ENCODE measurements at places on chromosomes 4 and X.
A peak's percentile ranks its signal among the peaks of the same experiment; 100 is the strongest.

DNA sequence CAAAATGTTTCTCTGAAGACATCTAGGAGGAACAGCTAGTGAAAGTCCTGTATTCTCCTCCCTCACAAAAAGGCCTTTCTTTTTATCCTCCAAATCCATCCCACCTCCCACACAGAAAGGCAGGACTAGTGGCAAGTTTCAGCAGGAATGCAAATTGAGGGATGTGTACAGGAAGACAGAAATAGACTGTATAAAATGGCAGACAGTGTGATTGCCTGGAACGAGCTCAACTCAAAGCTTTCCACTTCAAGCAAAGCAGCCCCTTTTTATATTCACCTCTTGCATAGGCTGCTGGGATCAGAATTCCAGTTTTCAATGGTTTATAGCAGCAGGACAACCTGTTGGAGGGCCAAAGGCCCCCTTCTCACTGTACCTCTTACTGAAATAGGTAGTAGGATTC, 57.5 kb downstream of the DCX start:
- no peak for DNase-seq

- no peak for DNase-seq
Measured at GRCh38 chrX:51824061-51824460, 69.4 kb upstream of the MAGED1 start.

DNA sequence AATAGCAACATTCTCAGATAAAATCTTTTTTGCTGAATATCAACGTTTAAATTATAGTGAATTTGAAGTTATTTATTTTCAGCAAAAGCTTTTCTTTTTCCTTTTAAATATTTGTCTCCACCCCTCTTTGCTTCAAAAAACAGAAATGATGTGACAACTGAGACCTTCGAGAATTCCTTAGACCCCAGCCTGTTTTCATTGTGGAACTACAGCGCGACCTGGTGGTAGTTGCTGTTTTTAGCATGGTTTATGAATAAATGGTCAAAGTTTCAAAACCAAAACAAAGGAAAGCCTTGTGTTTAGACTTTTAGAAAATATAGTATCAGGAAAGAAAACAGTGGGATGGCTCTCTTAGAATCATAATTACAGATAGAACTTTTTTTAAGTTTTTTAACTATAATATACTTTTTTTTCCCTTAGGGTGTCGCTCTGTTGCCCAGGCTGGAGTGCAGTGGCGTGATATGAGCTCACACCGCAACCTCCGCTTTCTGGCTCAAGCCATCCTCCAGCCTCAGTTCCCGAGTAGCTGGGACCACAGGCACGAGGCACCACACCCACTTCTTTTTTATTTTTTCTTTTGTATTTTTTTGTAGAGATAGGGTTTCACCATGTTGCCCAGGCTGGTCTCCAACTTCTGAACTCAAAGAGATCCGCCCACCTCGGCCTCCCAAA, 26.8 kb upstream of the TMEM184C start:
- DNase-seq, result no peak

DNA sequence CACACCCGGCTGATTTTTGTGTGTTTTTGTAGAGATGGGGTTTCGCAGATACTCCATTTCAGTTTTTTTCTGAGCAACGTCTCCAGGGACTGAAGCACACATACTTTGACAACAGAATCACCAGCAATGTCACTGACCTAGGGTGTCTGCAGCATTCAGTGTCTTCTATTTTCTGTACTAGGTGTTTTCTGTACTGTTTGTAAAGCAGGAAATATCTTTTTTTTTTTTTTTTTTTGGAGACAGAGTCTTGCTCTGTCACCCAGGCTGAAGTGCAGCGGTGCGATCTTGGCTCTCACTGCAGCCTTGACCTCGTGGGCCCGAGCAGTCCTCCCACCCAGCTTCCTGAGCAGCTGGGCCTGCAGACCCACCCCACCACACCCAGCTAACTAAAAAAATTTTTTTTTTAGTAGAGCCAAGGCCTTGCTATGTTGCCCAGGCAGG, 8.9 kb downstream of the ADD1 start:
- no peak for DNase-seq

GRCh38 chr4:105807496-105807895, 87.8 kb upstream of the NPNT start:
- DNase-seq, result no peak

- no peak for DNase-seq
Measured at GRCh38 chr4:7806338-7807090, 133.1 kb downstream of the AFAP1 start.

- no peak for DNase-seq
Measured at GRCh38 chr4:108681321-108681809, 31.0 kb downstream of the OSTC start.

- DNase-seq, result no peak
Measured at GRCh38 chr4:21884615-21885014, 64.0 kb downstream of the KCNIP4 start.

GRCh38 chr4:110636680-110637407, 14.0 kb upstream of the PITX2 start:
- no peak for DNase-seq

GRCh38 chr4:38268108-38268820, 308.1 kb downstream of the PTTG2 start:
- no peak for DNase-seq

DNA sequence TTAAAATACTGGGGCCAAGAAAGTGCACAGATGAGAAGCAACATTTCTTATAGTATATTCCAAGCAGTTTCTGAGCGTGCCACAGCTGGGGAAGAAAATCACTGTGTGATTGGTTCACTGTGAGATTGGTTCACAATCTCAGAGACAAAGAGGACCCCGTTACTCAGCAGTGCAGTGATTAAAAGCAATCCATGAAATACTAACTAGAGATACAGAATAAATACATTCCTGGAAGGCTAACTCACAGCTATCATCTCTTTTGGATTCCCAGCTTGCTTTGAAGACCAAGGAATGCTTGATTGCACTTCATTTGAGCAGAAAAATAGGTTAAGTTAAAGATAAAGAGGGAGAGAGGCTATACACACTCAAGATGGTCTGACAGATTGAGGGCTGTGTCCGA, 132.1 kb upstream of the RAPGEF2 start:
- DNase-seq, result no peak

- DNase-seq, result no peak
Measured at GRCh38 chr4:118813561-118813960, 22.4 kb downstream of the SEC24D start.

DNA sequence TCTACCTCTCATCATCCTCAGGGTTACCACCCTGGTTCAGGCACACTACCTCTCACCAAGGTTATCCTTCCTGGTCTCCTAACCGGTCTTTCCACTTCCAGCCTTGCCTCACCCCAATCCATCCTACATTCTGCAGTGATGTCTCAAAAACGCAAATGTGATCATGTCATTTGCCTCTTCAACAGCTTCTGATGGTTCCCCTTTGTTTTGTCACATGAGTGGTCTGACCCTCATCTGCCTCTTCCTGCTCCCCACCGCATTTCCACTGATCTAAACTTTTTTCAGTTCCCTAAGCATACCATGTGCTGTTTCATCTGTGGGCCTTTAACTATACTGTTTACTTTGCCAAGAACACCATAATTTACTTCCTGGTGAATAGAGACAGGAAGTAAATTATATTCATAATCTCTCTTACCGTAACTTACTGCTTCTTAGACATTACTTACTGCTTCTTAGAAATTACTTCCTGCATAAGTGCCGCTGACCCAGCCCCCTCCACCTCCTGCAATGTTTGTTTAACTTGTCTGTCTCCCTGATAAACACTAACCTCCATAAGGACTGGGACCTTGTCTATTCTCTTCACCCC, 27.1 kb upstream of the NSUN7 start:
- peak; percentile 8 for DNase-seq

- DNase-seq, result no peak
Measured at GRCh38 chrX:111329370-111329769, 59.1 kb upstream of the CAPN6 start.

- no peak for DNase-seq
Measured at GRCh38 chr4:27716693-27717430, 856.2 kb downstream of the STIM2 start.
